ENCODE measurements at places on chromosomes 5 and 9.

GRCh38 chr5:38463634-38464521, 92.6 kb downstream of the LIFR start:
- DNase-seq = no peak

GRCh38 chr9:22337261-22337660, 109.4 kb upstream of the DMRTA1 start:
- no peak for DNase-seq

DNA sequence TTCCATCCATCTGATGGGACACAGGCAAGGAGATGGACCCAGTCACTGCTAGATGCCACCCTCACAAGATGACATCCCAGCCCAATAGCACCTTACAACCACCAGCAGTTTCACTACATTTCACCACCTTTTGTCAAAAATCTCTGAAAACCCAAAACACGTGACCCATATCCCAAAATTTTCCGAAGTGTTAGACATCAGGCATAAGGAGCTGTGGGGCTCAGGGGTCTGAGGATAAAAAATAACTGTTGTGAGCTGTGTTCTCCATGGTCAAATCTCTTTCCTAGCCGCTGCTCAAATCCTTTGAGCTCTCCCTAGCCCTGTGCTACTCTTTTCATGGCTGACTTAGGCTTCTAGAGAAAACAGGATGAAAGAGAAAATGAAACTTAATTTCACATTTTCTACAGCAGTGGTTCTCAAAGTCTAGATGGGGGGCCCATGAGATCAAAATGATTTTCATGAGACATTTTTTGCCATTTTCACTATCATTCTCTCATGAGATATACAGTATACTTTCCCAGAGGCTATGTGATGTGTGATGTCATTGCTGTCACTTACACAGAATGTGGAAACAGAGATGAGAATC, 40.7 kb downstream of the TIMD4 start:
- no peak for DNase-seq

DNA sequence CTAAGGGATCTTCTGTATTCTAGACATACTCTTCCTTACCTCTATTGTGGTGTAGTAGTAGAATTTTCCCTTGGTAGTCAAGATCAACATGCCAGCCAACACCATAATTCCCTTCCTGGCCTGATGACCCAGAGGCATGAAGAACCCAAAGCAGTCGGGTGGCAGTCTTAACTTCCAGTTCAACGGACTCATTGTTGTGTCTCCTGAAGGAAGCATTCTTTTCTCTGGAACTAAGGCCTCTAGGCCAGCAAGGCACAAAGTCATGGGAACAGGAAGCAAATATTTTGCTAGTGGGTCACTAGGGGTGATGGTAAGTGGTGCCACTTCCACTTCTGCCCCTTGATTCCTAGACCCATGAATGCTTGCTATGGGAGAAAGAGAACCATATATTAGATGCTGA, 55.2 kb upstream of the DAPK1 start:
- DNase-seq = no peak
